ENCODE measurements at places on chromosomes 3 and 15.

GRCh38 chr15:70269311-70269911 lies 171.7 kb upstream of the TLE3 start:
- no peak for DNase-seq

- no peak for DNase-seq
Measured at GRCh38 chr3:192919901-192920300, 2.2 kb upstream of the MB21D2 start.

DNA sequence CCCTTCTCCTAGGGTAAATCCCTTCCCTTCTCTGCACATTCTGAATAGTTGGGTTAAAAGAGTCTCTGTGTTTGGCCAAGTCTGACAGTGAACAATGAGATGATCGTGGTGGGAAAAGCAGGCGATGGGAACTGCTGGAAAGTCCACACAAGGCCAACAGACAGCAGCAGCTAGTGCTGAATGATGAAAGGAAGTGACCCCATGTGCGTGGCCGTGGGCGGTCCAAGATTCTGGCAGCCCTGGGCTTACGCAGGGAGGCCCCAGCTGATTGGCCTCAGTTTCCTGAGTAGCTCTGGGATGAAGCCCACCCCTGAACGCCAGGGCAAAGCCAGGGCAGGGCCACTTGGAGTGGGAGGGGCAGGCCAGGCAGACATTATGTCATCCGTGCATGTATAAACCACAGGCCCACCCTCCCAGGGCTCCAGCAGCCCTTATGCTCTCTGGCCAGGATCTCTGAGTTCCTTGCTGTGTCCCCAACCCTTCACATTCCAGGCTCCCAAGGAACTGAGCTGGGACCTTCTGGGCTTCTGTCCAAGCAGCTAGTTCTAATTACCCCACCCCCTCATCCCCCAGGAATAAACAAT lies 57.8 kb downstream of the CDC25A start:
- DNase-seq: peak; percentile 89

DNA sequence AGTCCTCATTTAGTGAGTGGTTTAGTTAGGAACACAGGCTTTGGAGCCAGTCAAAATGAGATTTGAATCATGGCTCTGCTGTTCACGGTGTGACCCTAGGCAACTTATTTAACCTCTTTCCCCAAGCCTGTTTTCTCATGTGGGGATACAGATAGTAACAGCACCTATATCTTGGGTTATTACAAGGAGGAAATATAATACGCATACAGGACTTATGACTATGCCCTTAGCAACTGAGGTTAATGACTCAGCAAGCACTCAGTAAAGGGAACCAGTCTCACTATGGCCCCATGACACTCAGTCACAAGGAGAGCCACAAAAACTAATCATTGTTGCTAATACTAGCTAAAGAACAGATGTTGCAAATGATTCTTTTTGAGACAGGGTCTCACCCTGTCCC lies 45.9 kb downstream of the SUMF1 start:
- DNase-seq: peak; percentile 37

GRCh38 chr3:183085634-183086390 lies 13.5 kb downstream of the MCCC1 start:
- no peak for DNase-seq

GRCh38 chr3:191238321-191238817 lies 39.3 kb downstream of the OSTN start:
- peak; percentile 76 for DNase-seq

DNA sequence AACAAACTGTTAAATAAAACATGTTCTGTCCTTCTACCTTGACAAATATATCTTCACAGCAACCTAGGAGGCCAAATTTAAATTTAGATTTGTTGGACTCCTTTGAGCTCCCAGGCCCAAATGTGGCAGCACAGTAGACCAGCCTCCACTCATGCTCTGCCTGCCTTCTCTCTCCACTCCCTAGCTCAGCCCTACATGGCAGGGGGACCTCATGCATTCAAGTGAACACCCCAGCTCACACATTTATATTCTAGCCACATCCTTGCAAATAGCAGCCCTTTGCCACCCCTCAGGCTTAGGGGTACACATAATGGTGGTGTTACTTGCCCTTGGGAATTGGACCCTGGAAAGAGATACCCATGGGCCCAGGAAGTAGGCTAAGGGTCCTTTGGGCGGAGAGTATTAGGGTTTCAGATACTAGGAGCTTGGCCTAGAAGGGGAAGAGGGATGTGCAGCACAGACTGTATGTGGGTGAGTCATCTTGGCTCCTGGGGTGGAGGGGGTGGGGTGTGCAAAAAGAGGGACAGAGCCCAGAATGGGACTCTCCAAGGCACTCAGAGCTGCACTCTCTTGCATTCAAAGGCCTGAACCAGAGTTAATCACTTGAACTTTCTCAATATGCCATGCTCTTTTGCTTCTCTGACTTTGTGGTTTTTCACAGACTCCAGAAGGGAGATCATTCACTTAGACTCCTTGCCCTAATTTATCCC lies 268.4 kb upstream of the ROPN1 start:
- DNase-seq: peak; percentile 84

DNA sequence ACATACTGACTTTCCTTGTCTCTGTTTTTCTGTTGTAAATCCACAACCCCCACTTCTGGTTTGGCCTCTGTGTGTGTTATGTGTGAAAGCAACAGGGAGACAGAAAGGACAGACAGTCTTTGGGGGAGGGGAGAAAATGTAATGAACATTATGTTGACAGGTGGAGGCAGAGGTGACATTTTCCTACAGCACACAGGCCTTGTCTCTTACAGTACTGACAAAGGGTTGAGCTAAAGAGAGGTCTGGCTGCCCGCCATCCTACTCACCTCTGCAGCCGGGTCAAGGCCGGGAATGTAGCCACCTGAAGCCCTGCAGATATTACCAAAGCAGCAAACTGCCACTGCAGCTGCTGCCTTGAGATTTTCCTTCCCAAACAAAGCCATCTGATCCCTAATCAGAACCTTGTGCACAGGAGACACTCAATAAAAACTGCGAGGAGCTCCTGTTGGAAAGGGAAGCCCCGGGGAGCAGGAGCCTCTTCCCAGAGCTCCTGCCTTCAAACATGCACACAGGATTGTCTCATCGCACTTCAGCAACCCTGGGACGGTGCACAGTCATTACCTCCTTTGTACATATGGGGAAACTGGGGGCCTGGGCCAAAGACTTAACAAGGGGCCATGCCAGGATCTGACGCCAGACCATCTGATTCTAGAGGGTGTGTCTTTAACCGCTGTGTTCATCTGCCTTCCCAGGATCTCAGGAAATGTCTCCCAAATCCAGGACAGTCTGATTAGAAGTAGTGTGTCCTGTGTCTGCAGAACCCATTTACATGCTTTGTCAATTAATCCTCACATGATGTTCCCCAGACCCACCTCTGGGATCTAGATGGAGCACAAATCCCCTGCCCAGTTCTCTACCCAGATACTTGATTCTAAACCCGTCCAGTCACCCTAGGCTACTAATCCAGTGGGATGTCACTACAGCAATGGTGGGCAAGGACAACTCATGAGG lies 14.2 kb downstream of the MYO5C start:
- no peak for DNase-seq

- DNase-seq: no peak
Measured at GRCh38 chr3:123015596-123015995, 12.0 kb downstream of the SEMA5B start.

DNA sequence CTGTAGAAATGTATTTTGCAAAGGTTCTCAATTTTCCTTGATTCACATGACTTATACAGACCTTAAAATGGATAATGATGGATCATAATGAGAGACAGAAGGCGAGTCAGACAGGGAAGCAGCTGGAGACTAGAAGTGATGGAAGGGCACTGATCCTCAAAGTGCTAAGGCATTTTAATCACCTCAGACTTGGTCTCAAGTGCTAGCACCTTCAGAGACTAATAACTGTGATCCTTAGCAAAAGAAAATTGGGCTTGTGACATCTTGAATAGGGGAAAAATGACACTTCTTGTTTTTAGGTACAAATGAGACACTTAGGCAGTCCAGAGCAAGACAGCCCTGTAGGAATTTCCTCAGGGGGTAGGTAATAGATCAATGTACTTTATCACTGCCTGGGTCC lies 1011.7 kb downstream of the SQOR start:
- DNase-seq: no peak

GRCh38 chr15:27660676-27661075 lies 438.4 kb downstream of the OCA2 start:
- no peak for DNase-seq

- DNase-seq: no peak
Measured at GRCh38 chr3:126528419-126528799, 4.5 kb downstream of the CHST13 start.

DNA sequence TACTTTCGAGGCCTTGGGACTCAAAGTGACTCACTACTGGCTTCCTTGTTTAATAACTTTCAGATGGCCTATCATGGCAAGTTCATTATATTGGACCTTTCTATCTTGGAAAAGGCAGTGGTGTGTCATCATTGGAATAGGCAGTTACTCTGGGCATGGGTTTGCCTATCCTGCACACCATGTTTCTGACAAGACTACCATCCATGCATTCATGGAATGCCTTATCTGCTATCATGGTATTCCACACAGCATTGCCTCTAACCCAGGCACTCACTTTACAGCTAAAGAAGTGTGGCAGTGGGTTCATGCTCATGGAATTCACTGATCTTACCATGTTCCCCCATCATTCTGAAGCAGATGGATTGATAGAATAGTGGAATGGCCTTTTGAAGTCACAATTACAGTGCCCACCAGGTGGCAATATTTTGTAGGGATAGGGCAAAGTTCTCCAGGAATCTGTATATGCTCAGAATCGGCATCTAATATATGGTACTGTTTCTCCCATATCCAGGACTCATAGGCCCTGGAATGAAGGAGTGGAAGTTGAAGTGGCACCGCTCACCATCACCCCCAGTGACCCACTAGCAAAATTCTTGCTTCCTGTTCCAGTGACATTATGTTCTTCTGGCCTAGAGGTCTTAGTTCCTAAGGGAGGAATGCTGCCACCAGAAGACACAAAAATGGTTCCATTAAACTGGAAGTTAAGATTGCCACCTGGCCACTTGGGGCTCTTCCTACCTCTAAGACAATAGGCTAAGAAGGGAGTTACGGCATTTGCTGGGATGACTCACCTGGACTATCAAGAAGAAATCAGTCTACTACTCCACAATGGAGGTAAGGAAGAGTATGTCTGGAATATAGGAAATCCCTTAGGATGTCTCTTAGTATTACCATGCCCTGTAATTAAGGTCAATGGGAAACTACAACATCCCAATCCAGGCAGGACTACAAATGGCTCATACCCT lies 1161.4 kb downstream of the SI start:
- no peak for DNase-seq

DNA sequence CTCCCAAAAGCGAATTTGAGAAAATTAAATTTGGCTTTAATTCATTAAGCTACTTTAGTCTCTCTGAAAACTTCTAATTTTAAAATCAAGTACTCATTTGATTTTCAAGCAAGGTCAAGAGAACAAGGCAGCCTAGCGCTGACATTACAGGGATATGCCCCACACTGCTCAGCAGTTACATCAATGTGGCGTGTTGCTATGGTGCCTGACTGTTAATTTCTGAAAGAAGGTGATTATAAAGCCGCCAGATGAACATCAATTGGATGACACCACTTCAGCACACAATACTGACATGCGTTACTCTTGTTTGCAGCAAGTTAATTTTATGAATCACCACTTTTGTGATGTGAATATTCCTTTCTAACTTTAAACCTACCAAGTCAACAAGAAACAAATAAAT lies 284.4 kb downstream of the FOXP1 start:
- DNase-seq: no peak

DNA sequence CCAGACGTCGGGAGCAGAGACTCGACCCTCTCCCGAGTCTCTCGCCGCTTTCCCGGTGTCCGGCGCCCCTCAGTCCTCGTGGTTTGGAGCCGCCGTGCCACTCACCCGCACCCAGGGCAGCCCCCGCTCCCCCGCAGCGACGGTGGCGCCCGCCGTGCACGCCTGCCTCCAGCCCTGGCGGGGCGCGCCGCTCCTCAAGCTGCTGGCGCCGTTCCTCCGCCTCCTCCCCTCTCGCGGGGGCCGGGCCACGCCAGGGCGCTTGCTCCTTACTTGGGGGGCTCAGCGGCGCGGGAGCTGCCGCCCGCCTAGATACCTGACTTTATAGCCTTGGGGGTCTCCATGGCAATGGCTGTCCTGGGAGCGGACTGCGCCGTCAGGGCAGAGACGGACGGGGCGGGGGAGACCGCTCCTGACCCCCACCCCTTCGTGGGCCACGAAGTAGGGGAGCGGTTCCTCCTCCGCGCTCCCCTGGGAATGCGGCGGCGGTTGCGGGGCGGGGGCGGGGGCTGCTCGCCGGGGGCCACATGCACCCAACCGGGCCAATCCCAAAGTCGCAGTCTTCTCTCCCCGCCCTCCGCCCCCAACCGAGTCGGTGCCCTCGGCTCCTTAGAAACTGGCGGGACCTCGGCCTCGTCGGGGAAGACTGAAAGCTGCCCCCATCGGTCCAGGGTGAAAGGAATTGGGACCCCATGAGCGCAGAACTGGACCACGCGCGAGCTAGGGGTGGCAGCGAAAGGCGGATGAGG lies at the start of gene ANKRD63:
Gene ANKRD63, minus strand, starts transcription at position 196 of the 746 bp plus-strand sequence. CDS start 478 bp downstream, outside the sequence.
- DNase-seq: no peak

Measured in fibroblast of the aortic adventitia (primary cell).